ENCODE measurements at places on chromosomes 11 and 22. TPM values are rescaled to one million over a fixed set of nuclear protein-coding genes. Genes with fewer than 3 reads are reported as not detected.

DNA sequence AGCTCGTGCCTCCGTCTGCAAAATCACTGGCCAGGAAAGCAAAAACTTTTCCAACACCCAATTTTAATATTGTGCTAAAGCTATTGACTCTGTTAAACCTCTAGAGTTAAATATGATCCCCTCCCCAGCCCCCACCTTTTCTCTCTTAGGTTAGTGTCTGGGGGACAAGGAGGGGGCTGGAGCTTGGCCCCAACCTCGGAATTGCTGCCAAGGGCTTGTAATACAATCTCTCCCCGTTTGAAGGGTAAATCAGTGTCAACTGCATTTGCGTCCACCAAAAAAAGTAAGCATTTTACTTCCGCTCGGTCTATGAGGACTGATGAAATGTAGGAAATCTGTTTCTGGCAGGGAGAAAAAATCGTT is at the start of gene GAS2:
GAS2 (plus strand) TSS at position 287 of the 363 bp plus-strand sequence. CDS start 8,259 bp downstream, outside the sequence.
- DNase-seq: no peak

GRCh38 chr22:45008751-45009605 is 827 bp downstream of the PHF21B start:
- no peak for DNase-seq

GRCh38 chr11:85062659-85063058 is 564.5 kb downstream of the DLG2 start:
- no peak for DNase-seq

DNA sequence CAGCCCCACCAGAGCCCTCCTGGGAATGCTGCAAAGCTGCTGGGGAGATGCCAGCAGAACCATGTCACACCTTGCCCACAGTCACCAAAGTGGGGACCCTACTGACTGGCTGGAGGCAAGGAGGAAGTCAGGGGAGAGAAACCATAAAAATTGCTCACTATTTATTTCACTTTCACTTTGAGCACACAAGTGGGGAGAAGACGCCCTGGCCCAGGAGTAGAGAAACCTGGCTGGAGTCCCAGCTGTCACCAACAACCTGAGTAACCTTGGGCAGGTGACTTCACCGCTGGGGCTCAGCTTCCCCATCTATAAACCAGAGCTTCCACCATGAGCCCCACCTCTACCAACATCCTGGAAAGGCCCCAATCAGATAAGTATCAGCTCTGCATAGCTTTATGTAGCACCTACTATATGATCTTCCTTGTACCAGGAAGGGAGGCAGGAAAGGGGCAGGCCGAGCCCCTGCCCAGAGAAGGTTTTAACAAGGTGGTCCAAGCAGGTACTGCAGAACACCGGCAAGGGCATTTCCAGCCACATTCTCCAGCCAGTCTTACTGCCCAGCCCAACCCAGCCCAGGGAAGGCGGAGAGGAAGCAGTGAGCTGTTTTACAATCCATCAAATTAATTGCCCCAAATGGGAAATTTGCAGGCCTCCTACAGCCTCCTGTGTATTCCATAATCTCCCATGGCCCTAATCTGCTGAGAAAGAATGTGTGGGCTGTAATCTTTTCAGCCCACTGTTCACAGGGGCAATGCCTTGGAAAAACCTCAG is 27.6 kb downstream of the PLEKHA7 start:
- DNase-seq: no peak

- DNase-seq: no peak
Observed at GRCh38 chr11:82980292-82980691, 78.8 kb downstream of the DDIAS start.

GRCh38 chr22:20946080-20946986 is 20.7 kb upstream of the AIFM3 start:
- DNase-seq: no peak

GRCh38 chr11:11306855-11307254 is 46.2 kb downstream of the CSNK2A3 start:
- no peak for DNase-seq

Gene GALNT18
- total RNA-seq: 25.3 TPM

Gene CTSW
- total RNA-seq: 1.1 TPM
